Putamen (tissue), 1 donor: ENCODE measurements at places on chromosomes 7 and 10.

DNA sequence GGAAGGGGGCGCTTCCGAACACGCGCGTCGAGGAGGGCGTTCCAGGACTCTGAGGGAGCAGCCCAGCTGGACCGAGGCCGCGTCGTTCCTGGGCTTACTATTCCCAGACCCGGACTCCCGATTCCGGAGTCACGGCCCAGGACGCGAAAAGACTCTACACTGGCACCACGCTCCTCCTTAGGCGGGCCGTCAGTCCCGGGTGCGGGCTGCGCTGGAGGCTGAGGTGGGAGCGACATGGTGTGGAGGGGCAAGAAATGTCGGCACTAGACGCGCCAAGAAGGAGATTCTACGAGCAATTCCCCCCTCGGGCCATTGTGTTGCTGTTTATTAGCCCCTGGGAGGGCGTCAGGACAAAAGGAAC lies 584 bp upstream of the RUNDC3B start:
- no peak for DNase-seq

- no peak for DNase-seq
These were observed 452 bp downstream of the SAMD9 start for GRCh38 chr7:93117327-93117726.

- DNase-seq, result no peak
These were observed 3.0 kb upstream of the FGF8 start for GRCh38 chr10:101778781-101779543.

DNA sequence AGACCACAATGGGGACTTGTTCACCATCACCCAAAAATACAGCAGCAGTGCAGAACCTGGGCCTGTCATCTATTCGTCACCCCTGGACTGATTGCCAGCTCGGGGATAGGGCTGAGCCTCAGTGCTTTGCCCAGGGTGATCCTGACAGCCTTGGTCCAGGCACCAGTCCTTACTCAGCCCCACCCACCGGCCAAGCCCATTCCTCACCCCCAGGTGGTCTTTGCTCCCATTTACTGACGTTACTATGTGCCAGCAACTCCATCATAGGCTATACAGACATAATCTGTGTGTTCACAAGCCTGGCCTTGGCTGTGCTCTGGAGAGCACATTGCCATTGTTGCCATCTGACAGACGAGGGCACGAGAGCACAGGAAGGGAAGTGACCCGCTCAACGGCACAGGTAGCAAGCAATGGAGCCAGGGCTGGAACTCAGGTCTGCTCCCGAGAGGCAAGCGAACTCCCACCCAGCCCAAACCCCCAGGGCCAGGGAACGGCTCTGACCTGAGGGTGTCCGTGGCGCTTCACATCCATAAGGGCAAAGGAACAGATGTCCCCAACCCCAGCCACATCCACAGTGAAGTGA lies 6.8 kb downstream of the ATG9B start:
- DNase-seq, result no peak
